ENCODE measurements at places on chromosomes 13 and 19. TPM values are rescaled to one million over a fixed set of nuclear protein-coding genes. Genes with fewer than 3 reads are reported as not detected.

PSG7 gene
- polyA plus RNA-seq, result not detected

RNF225 gene
- polyA plus RNA-seq, result not detected

LRG1 gene
- 2.2 TPM for polyA plus RNA-seq

ZNF132 gene
- 2.9 TPM for polyA plus RNA-seq

APOC1 gene
- polyA plus RNA-seq, result 16.7 TPM

SELENOV gene
- polyA plus RNA-seq, result not detected

PBX4 gene
- polyA plus RNA-seq, result 3.9 TPM

GSX1 gene
- not detected for polyA plus RNA-seq

MCEMP1 gene
- 0.28 TPM for polyA plus RNA-seq

ZNF345 gene
- 2.0 TPM for polyA plus RNA-seq

DCT gene
- polyA plus RNA-seq, result 0.11 TPM

GPC6 gene
- 6.2 TPM for polyA plus RNA-seq

CEACAM1 gene
- 34.3 TPM for polyA plus RNA-seq

ANKRD24 gene
- polyA plus RNA-seq, result 1.8 TPM

SKA3 gene
- polyA plus RNA-seq, result 0.47 TPM

RAX2 gene
- polyA plus RNA-seq, result not detected

COX7A1 gene
- 199 TPM for polyA plus RNA-seq

RSPH6A gene
- polyA plus RNA-seq, result not detected

SHISA7 gene
- polyA plus RNA-seq, result not detected

VSIG10L gene
- 2.2 TPM for polyA plus RNA-seq

SPC24 gene
- polyA plus RNA-seq, result 0.65 TPM

PLVAP gene
- polyA plus RNA-seq, result 148 TPM

LRRC63 gene
- polyA plus RNA-seq, result 0.17 TPM

CGB2 gene
- not detected for polyA plus RNA-seq

TJP3 gene
- polyA plus RNA-seq, result 32.5 TPM

TTC9B gene
- not detected for polyA plus RNA-seq

NCR1 gene
- not detected for polyA plus RNA-seq

RYR1 gene
- 0.69 TPM for polyA plus RNA-seq

CFD gene
- 4.6 TPM for polyA plus RNA-seq

ZNF649 gene
- polyA plus RNA-seq, result 4.9 TPM

TMEM238 gene
- polyA plus RNA-seq, result 8.1 TPM

SIGLEC10 gene
- polyA plus RNA-seq, result 0.34 TPM

NFIX gene
- polyA plus RNA-seq, result 4.3 TPM

USHBP1 gene
- polyA plus RNA-seq, result 7.2 TPM

CD37 gene
- polyA plus RNA-seq, result 3.8 TPM

ATP1A3 gene
- not detected for polyA plus RNA-seq

CRLF1 gene
- polyA plus RNA-seq, result 6.6 TPM

NLRP7 gene
- polyA plus RNA-seq, result not detected

TEX29 gene
- polyA plus RNA-seq, result not detected

IL17D gene
- polyA plus RNA-seq, result not detected

GAPDHS gene
- not detected for polyA plus RNA-seq

CCDC70 gene
- polyA plus RNA-seq, result not detected

ZSCAN4 gene
- polyA plus RNA-seq, result not detected

PTH2 gene
- not detected for polyA plus RNA-seq

REEP6 gene
- 60.0 TPM for polyA plus RNA-seq

ZNF730 gene
- polyA plus RNA-seq, result not detected

KIR3DL1 gene
- polyA plus RNA-seq, result not detected

PPFIA3 gene
- polyA plus RNA-seq, result 20.0 TPM

ZNF135 gene
- polyA plus RNA-seq, result 5.6 TPM

LMTK3 gene
- polyA plus RNA-seq, result 4.2 TPM

ZNF835 gene
- 1.7 TPM for polyA plus RNA-seq

SIAH3 gene
- 0.41 TPM for polyA plus RNA-seq

PLIN5 gene
- 21.2 TPM for polyA plus RNA-seq

MIR17HG gene
- polyA plus RNA-seq, result 1.2 TPM

NRTN gene
- 5.8 TPM for polyA plus RNA-seq

SYCN gene
- not detected for polyA plus RNA-seq

ING1 gene
- 7.8 TPM for polyA plus RNA-seq
